ENCODE measurements at places on chromosomes 5 and 9.

- DNase-seq = no peak
Observed at GRCh38 chr9:124795881-124796431, 19.0 kb downstream of the OLFML2A start.

- DNase-seq = no peak
Observed at GRCh38 chr9:130319300-130319699, 53.7 kb downstream of the HMCN2 start.

DNA sequence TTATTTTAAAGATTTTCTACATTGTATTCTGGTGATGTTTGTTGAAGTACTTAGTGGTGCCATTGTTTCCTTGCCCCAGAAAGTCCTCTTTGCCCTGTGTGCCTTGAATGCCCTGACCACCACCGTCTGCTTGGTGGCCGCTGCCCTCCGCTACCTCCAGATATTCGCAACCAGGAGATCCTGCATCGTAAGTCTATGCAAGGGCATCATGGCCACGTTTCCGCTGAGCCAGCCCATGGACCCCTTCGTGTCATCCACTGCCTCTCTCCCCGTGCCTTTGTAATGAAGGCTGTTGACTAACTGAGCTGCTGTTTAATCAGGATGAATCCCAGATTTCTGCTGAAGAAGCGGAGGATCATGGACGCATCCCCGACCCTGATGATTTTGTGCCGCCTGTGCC is 52.3 kb downstream of the ENTREP1 start:
- no peak for DNase-seq

- DNase-seq = no peak
Observed at GRCh38 chr9:88816141-88816540, 175.1 kb upstream of the S1PR3 start.

- no peak for DNase-seq
Observed at GRCh38 chr5:120917214-120917758, 453.2 kb downstream of the PRR16 start.

- no peak for DNase-seq
Observed at GRCh38 chr9:114652776-114653555, 4.6 kb downstream of the TEX53 start.

GRCh38 chr5:164153469-164154172 is 648.2 kb downstream of the MAT2B start:
- DNase-seq = no peak

DNA sequence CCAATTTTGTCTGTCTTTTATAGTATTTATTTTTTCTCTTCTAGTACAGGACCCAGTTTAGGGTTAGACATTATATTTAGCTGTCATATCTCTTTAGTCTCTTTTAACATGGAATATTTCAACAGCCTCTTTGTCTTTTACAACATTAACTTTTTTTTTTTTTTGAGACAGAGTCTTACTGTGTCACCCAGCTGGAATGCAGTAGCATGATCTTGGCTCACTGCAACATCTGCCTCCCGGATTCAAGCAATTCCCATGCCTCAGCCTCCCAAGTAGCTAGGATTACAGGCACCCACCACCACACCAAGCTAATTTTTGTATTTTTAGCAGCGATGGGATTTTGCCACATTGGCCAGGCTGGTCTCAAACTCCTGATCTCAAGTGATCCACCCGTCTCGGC is 90.1 kb downstream of the ADAMTS6 start:
- no peak for DNase-seq

GRCh38 chr9:121494192-121494591 is 5.5 kb downstream of the GGTA1 start:
- DNase-seq = no peak

- DNase-seq = no peak
Observed at GRCh38 chr9:20495098-20495497, 127.2 kb downstream of the MLLT3 start.

- DNase-seq = no peak
Observed at GRCh38 chr5:160493806-160494338, 72.2 kb downstream of the PTTG1 start.

DNA sequence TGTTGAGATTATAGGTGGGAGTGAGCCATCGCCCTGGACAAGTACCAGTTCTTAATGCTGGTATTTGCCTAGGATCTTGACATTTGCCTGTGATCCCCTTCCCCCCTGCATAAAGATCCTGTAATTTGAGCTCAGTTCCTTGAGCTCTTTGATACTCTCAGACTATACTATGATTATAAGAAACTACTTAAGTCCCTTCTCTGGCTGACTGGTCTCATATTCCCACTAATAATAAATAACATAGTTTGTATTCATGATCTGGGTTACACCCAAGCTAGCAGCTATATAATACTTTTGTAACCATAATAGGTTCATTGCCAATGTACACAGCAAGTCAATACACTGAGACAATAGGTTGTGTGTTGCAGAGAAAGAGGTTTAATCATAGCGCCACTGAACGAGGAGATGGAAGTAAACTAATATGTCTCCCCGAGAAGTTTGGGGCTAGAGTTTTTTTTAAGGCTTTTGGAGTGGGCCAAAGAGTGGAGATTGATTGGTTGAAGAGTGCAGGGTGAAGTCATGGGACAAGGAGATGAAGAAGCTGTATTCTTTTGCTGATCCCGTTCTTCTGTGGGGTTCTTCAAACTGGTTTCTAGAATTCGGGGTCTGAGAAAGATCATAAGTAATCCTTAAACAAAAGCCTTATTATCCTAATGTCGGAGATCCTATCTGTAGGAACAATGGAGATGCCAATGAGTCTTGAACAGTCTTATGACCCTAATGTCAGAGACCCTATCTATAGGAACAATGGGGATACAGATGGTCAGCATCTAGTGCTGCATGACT is 20.7 kb upstream of the SHOC1 start:
- no peak for DNase-seq

DNA sequence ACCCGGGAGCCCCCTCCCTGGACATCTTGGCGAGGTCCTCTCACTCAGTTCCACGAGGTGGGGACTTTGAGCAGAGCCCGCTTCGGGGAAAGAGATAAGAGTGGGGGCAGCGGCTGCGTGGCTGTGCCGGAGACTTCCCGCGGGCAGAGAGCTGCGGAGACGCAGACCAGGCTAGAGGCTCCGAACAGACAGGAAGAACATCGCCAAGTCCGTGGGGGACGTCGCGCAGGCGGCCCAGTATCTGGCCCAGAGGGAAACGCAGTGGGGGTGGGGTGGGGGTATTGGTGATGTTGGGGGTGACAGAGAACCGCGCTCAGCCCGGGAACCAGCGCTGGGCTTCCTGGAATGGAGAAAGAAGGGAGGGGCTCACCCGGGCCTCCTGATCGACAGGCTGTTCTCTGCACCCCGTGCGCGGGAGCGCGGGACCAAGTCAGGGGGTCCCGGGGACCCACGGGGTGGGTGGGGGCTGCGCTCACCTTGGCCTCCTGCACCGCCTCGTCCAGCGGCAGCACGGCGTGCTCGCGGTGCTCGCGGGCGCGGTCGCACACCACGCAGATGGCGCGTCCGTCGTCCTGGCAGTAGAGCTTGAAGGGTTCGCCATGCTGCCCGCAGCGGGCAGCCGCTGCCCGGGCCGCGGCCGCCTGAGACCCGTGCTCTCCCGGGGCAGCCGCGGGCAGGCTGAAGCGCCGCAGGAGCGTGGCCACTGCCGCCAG is 727 bp downstream of the TRIM7 start:
- DNase-seq = no peak

- DNase-seq = no peak
Observed at GRCh38 chr9:36426945-36427344, 26.9 kb upstream of the RNF38 start.

- no peak for DNase-seq
Observed at GRCh38 chr5:173835131-173835530, 53.0 kb upstream of the CPEB4 start.

- DNase-seq = no peak
Observed at GRCh38 chr9:74577956-74578355, 80.8 kb downstream of the RORB start.

Measured in esophagus squamous epithelium (tissue), 5 donors.